ENCODE measurements at places on chromosomes 16 and 17.

- no peak for DNase-seq
Measured at GRCh38 chr17:63644846-63645245, 22.6 kb downstream of the MAP3K3 start.

DNA sequence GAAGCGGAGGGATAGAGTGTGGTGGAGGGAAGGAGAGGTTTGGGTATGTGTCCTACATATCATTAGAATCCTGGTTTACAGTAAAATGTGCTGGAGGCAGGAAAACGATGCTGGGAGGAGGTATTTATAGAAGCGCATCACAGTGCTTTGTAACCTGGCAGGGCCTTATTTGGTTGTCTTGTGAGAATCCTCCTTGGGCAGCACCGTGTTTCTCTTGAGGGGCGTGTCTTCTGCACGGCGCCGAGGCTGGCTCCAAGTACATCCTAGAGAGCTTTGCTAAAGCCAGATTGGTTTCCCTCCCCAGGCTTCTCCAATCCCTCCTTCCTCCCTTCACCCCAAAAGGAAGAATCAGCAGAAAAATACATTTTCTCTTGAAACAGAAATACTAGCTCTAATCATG is 24.4 kb downstream of the CACNG5 start:
- no peak for DNase-seq

- no peak for DNase-seq
Measured at GRCh38 chr16:4226251-4227039, 15.4 kb downstream of the SRL start.

DNA sequence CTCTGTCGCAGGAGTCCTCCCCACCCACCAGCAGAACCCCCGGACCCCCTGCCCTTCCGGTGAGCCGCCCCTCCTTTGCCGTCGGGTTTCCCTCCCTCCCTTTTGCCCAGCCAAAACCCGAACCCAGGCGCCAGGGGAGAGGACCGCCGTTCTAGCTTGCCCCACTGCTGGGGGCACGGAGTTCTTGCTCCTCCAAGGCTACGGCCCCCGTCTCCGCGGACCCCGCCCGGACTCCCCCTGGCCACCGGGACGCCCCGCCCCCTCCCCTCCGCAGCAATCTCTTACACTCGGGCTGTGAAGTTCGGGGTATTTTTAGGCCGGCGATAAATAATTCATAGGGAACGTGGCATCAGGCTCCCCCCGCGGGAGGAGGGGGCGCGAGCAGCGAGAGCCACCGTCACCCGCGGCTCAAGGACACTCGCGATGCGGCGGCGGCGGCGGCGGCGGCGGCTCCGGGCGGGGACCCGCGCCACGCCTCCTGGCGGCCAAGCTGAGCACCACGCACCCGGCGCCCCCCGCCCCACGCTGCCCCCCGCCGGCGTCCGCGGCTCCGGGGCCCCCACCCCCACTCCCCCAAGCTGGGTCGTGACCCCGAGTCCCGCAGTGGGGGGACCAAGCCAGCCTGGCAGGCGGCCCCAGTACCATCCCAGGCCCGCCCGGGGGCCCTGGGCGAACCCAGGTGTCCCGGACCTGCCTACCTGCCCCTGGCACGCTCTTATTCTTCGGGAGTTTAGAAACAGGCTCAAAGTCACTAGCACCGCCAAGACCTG is at the start of gene GRIN2C:
TSS of gene GRIN2C (minus strand) at position 427 of the 770 bp plus-strand sequence. CDS start 4,793 bp downstream, outside the sequence.
- DNase-seq, result no peak

GRCh38 chr17:75589012-75589918 is 1.7 kb downstream of the MYO15B start:
- DNase-seq, result peak; percentile 92

DNA sequence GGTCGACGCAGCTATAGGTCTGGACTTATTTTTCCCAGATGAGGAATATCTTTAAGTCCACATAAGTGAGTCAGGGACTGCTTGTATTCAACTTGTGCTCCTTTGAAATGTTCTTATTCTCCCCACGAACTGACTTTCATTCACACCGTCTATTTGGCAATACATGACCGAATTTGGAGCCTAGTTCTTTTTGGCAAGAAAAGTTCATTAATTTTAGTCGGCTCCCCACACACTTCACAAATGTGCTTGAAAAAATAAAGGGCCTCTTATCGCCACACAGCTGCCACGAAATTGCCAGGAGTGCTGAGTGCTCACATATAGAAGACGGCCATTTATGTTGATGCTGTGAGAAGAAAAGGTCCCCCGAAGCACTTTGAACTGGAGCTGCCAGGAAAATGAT is 152.6 kb downstream of the PRKCA start:
- no peak for DNase-seq

DNA sequence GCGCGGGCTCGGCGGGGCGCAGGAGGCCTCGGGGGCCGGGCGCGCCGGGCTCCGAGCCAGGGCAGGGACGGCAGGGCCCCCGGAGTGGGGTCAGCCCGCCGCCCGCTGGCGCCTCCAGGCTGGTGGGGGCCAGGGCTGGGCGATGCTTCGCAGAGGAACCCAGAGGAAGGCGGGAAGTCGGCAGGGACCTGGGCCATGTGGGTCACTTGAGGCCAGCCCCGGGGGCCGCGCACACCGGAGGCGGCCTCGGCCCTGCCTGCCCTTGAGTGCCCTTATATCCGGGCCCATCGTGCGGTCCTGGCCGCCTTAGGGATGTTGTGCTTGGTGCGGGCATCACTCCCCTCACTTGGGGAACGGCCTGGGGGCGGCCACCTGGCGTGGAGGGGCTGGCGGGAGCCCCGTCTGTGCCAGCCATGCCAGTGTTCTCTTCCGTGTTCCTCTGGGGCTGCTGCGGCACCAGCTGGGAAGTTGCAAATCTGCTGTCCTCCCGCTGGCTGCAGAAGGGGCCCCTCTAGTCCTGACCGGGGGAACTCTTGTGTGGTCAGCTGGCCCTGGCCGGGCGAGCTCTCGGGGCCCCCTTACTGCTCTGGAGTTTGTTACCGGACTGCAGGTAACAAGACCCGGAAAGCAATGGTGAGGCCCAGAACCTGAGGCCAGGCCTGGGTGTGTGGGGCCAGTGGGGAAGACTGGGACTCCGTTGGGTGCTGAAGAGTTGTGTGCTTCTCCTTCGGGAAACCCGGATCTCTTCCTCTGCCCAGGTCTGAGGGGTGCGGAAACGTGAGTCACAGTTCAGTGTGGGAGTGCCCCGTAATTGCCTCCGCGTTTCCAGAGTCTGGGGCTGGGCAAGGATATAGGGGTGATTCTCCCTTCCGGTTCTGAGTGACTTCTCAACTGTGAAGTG is 849 bp downstream of the CAPN15 start:
- no peak for DNase-seq

- DNase-seq, result no peak
Measured at GRCh38 chr16:11253995-11254912, 1.8 kb downstream of the SOCS1 start.

GRCh38 chr17:13939222-13939621 is 130.1 kb upstream of the COX10 start:
- DNase-seq, result no peak

DNA sequence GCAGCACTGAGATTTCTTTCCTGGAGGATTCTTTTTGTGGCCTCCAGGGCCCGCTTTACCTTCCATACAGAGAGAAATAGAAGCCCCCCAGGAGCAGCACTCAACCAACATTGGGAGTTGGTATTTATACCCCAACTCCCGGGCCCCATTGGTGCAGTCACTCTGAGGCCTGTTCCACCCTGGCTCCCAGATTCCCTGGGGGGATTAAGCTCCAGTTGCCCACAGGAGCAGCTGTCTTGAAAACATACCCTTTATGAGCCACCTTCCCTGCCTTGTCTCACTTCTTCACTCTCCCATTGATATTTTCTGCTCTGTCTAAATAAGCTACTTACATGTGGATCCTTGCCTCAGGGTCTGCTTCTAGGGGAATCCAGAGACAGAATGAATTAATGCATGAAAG is 167.8 kb downstream of the KATNIP start:
- no peak for DNase-seq

DNA sequence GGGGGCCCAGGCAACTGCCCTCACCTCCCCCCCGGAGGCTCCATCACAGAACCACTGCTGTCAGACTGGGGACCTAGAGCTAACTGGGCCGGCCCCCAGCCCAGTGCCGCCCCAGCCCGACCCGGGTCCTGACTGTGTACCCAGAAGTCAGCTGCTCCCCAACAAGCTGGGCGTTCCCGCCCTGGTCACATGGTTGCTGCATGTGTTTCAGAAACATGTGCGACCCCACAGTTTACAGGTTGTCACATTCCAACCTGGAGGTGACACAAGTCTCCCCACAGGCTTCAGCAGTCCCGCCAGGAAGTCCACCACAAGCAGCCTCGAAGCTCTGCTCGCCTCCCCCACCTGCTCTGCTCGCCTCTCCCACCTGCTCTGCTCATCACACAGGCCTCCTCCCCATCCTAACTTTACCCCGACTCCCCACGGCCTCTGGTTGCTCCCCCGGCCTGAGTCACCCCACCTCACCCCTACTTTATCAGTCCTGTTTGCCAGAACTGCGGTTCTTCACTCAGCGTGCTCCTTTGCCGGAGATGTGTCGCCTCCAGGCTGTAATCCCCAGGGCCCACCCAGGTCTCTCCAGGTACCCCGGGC is 968 bp downstream of the MRPL28 start:
- DNase-seq, result no peak

GRCh38 chr17:48037036-48037837 is at the start of gene COPZ2:
COPZ2 (minus strand) TSS chr17:48037797; CDS start chr17:48037777, 20 bp downstream.
- peak; percentile 43 for DNase-seq

DNA sequence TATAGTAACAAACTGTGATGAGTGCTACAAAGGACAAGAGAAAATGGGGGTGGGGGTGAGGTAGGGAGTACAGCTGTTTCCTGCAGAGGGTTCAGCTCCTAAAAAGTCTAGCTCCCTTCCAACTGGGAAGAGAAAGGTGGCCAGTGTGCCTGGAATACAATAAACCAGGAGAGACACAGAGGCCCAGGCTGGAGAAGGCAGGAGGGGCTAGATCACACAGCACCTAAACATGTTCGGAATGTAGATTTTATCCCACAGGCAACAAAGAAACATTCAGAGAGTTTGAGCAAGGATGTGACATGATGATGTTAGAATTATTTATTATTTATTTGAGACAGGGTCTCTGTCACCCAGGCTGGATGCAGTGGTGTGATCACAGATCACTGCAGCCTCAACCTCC is 10.2 kb downstream of the TEX2 start:
- no peak for DNase-seq

DNA sequence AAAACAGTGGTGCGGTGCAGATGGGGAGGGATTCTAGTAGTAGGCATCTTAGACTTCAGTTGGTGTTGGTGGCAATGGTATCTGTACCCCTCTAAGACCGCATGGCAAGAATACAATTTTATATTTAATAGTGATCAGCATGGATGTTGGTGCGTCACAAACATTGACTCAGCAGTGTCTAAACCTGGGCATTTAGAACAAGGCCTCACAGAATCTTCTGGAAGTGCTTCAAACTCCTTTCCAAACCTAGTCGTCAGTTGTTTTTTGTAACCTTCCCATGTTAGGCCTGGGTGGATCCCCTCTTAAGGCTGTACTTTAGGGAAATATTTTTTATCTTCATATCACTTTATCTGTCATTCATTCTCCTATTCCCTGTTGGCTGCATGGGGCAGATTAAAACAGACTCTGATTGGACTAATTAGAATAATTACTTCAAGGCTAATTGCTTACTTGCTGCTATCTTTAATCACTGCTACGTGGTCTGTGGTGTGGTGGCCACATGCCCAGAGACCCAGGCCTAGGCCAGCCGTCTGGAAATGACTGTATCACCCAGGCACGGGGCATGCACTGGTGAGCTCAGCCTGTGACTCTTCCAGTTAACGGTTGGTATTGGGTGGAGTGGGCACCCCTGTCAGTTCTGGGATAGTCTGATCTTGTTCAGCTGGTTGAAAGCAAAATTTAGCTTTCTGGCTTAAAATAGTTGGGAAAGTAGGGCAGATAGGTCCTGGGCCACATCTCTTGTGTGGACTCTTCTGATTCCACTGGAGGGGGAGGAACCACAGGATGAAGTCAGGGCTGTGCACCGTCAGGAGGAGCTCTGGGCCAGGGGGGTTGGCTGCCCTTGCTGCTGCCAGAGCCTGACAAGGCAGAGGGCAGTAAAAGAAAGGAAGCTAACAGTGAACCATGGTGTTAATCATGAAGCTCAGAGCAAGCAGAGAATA is 4.5 kb downstream of the ALKBH5 start:
- DNase-seq, result no peak

- DNase-seq, result no peak
Measured at GRCh38 chr17:34827008-34827407, 134.3 kb downstream of the CCT6B start.

DNA sequence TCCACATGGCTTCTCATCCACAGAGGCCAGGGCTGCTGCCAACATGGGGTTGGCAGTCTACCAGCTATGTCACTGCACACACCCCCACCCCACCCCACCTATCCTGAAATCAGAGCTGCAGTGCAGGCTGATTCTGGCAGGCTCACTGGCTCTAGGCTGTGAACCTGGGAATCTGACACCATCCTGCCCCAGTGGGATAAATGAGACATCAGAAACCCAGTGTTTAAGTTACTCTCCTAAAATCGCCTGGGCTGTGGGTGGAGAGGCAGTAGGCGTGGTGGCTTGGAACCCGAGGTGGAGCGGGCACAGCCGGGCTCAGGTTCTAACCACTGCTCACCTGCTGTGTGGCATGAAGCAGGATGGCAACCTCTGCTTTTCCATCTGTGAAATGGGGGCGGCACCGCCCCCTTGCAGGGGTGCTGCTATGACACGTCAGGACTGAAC is 5.6 kb downstream of the SLC38A8 start:
- no peak for DNase-seq

DNA sequence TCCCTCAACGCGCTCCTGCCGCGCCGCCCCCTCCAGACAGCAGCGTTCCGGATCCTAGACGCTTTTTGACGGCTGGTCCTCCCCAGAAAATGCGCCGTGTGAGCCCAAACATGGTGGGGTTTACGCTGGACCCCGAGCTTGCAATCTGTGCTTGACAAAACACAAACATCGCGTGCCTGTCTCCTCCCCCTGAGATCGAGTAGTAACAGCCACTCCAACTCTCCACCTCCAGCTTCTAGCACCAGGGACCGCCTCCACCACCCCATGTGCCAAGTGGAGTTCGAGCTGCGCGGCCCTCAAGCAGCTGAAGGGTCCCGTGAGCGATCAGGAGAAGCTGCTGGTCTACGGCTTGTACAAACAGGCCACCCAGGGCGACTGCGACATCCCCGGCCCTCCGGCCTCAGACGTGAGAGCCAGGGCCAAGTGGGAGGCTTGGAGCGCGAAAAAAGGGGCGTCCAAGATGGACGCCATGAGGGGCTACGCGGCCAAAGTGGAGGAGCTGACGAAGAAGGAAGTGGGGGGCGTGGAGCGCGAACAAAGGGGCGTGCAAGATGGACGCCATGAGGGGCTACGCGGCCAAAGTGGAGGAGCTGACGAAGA is 656 bp upstream of the GEMIN4 start:
- peak; percentile 27 for DNase-seq

DNA sequence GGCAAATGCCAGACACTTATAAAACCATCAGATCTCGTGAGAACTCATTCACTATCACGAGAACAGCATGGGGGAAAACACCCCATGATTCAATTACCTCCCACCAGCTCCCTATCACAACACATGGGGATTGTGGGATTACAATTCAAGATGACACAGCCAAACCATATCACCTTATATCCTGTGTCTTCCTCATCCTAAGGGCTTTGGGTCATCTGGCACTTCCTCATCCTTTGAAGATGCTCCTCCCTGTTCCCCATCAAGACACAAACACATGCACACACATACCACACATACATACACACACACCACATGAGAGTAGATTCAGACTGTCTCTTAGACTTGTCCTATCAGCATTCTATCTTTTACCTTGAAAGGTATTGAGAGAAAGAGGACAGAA is 2.8 kb upstream of the PMFBP1 start:
- DNase-seq, result no peak

Data from SK-MEL-5 (cell line).